EH (cell line): ENCODE measurements at places on chromosomes 2 and 18.

- no peak for DNase-seq
Observed at GRCh38 chr2:119480718-119481142, 43.6 kb downstream of the SCTR start.

DNA sequence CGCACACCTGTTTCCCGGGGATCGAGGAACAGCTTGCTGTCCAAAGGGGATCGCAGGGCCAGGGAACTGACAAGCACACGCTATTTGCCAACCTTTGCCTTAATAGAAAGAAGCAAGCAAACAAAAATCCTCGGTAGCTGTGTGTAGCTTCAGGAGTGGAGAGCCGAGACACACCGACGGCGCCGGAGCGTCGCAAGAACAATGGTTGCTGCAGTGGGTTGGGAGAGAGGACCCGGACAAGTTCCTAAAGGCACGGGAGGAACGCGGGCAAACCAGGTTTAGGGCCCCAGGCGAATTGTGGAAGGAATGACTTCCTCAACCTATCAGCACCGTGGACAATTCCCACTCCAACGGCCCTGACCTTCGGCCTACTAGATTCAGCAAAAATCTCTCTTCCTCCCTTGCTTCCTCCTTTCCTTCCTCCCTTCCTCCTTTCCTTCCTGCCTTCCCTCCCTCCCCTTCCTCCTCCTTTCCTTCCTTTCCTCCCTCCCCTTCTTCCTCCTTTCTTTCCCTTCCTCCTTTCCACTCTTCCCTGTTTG, 4.9 kb upstream of the NEUROD1 start:
- peak; percentile 26 for DNase-seq

- no peak for DNase-seq
Observed at GRCh38 chr2:37527361-37527760, 144.1 kb downstream of the CDC42EP3 start.

DNA sequence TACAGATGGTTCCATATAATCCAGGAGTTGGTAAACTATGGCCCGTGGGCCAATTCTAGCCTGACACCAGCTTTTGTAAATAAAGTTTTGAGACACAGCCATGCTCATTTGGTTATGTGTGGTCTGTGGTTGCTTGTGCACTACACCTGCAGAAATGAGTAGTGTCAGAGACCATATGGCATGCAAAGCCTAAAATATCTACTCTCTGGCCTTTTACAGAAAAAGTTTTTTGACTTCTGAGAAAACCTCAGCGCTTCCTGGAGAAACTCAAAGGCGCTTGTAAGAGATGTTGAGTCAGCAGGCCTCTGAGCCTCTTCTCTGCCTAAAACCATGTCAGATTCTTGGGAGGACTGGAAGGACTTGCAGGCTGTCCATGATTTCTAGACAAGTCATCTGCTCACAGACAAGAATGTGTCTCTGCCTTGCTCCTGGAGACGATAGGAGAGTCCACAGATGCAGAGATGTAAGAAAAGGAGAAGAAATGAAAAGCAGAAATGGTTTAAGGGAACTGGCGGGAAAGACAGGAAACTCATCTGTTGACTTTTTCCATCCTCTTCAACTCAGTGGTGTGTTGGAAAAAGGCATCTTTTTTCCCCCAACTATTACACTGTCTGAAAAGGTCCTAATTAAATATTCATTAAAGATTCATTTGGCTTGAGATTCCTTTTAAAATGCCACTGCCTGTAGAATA, 5.2 kb downstream of the TTC39C start:
- DNase-seq, result peak; percentile 49

- peak; percentile 82 for DNase-seq
Observed at GRCh38 chr2:237483018-237483731, 3.9 kb upstream of the MLPH start.

DNA sequence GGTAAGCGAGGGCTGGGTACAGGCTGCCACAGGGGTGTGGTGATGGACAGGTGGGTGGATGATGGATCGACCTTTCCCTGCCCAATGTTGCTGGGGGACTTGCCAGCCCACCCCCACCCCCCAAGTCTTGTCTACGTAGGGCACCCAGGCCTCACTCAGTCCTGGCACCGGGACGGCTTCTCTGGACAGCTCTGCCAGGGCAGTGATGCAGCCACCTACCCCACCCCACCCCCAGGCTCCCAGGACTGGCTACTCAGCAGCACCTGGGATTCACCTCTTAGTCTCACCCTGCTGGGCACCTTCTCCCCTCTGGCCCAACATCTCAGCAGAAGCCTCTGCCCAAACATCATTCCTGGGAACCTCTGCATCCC, 55.7 kb downstream of the ANKMY1 start:
- DNase-seq, result no peak

DNA sequence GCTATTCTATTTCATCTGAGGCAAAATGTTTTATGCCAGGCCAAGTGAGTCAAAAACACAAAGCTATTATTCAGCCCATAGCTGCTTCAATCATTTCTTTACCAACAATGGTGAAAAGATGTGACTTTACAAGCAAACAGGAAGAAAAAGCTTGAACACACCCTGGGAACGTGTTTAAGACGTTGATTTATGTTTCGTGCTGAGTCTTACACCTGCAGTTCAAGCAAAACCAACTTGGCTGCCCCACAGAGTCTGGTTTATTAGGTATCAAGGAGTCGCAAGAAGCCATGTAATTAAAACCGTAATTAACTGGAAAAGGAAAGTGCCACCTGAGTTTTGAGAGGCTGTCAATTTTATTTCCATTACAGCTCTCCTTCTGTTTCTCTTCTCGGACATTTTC, 295.5 kb downstream of the MEIS1 start:
- DNase-seq, result no peak

DNA sequence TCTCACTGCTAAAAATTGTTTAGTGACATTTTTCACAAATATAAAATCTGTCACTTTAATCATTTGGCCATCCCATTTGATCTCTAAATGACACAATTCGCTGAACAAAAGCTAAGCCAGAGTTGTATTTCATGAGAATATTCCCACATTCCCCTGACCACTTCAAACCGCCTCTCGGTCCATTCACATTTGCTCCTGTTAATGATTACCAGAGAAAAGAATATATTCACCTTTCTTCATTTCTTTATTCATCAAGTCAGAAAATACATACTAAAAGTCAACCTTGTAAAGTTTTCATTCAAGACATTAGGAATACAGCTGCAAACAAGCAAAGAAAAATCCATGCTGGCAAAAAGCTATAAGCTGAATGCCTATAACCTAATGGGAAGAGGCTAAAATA, 225.5 kb downstream of the DOK6 start:
- no peak for DNase-seq

DNA sequence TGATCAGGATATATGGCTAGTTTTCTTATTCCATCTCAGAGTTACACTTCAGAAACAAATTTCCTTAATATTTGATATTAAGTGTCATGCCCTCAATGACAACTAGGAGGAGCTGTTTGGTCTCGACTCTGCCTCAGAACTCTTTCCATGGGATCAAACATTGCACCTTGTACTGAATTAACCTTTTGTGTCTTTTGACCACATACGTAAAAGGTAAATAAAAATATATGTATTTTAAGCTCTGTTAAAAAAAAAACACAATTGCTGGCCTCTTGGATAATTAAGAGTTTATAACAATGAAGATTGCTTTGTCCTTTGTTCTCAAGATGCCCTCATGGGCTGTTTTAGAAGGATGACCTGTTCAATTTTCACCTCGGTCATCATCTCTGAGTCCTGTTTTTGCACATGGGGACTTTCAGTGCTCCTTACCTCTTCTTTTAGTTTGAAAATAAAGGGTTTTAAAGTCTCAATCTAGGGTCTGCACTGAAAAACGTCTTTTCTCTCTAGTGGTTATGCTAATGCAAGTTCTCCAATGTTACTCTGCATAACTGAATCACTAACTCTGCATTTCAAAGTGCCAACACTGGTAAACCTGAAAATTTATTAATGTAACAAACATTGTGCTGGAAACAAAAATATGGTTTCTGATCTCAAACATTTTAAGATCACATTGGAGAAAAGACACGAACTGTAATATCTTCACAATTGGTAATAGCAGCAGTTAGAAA, 18.8 kb upstream of the FN1 start:
- peak; percentile 44 for DNase-seq

DNA sequence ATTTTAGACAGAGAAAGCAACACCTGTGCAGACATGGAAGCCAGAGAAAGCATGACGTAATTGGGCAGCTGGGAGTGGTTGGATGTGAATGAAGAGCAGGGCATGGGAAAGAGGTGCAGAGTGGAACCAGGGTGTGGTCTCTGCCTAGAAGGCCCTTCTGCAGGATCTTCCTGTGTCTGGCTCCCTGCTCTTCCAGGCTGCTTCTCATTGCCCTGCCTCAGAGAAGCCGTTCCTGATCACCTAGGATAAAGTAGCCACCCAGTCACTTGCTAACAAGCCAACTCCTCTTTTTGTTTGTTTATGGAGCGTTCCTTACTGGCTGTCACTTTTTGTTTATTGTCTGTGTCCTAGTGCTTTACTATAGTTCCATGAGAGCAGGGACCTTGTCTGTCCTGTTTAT, 28.5 kb downstream of the GALNT1 start:
- no peak for DNase-seq
